ENCODE measurements at places on chromosomes 11 and 22. TPM values are rescaled to one million over a fixed set of nuclear protein-coding genes. Genes with fewer than 3 reads are reported as not detected.

Gene HTR3A
- not detected for polyA plus RNA-seq

DNA sequence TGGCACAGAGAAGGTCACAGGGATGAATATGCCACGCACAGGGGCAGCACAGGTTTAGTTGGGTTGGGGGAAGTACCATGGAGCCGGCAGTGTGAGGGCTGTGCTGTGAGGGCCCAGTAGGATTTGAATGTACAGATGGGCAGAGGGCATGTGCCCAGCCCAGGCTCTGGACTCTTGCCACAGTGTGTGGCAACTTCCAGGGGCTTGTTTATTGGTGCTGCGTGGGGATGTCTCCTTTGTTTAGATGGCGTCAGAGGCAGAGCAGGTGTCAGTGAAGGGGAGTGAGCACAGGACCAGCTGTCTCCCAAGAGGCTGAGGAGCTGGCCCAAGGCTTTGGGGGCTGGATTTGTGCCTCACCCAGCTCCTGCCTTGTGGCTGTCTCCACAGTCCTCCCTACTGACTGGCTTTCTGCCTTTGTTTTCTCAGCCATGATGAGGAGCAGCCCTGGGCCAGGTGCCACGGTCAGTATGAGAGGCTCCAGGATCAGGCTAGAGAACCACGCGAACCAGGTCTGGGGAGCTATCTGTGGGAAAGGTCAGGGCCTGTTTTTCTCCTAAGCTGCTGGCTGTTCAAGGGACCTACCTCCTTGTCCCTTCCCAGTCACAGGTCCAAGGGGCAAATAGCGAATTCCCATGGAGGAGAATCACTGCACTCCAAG is 21.9 kb downstream of the SUN2 start:
- DNase-seq = no peak

GRCh38 chr11:65637794-65638419 is at the start of gene SIPA1:
SIPA1 (plus strand) TSS chr11:65638101; CDS start chr11:65640922, 2,821 bp downstream.
- DNase-seq = peak; percentile 85

GRCh38 chr11:70077411-70078094 is 564 bp upstream of the ANO1 start:
- no peak for DNase-seq

Gene OR4C13
- not detected for polyA plus RNA-seq

- no peak for DNase-seq
Measured at GRCh38 chr11:119717839-119718534, 11.0 kb downstream of the NECTIN1 start.

Gene C11orf65
- polyA plus RNA-seq = 1.0 TPM

GRCh38 chr11:70506986-70507385 is 108.7 kb downstream of the CTTN start:
- no peak for DNase-seq

GRCh38 chr11:34916843-34917770 is 689 bp downstream of the PDHX start:
- peak; percentile 15 for DNase-seq

GRCh38 chr22:34370711-34371110 is 450.4 kb upstream of the LARGE1 start:
- no peak for DNase-seq

Gene DEPDC7
- polyA plus RNA-seq = 17.2 TPM

Gene ZP1
- 0.36 TPM for polyA plus RNA-seq

DNA sequence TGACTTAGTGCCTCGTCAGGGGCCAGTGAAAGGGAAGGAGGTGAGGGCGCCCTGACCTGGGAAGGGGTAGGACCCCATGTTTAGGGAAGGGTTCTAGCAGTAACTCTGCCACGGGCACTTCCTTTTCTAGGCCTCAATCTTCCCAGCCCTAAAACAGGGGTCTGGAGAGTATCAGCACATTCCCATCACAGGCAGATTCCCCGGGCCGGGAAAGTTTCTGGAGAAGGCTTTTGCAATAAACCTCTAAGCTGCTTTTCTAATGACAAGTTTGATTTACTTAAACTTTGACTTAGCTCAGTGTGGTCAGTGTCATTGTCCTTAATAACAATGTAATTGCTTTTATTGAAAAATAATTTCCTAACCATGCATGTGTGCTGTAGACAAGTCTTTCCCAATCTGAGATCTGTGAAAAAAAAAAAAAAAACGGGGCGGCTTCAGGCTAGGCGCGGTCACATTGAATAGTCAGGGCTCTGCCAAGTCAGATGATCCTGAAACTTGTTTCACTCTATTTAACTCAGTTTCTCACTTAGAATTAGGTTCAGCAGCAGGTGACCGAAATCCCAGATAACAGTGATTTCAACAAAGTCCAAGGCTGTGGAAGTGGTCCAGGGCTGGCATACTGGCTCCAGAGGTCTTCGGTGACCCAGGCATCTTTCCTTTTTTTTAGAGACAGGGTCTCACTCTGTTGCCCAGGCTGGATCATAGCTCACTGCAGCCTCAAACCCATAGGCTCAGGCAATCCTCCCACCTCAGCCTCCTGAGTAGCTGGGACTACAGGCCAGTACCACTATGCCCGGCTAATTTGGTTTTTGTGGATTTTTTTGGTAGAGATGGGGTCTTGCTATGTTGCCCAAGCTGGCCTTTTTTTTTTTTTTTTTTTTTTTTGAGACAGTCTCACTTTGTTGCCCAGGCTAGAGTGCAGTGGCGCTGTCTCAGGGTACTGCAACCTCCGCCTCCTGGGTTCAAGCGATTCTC is 19.5 kb upstream of the TAB1 start:
- no peak for DNase-seq

- no peak for DNase-seq
Measured at GRCh38 chr22:17641269-17641668, 2.7 kb downstream of the BCL2L13 start.

Gene IL18
- polyA plus RNA-seq = 0.68 TPM

Gene GAB4
- polyA plus RNA-seq = not detected

- no peak for DNase-seq
Measured at GRCh38 chr11:121610706-121611105, 157.9 kb upstream of the SORL1-AS1 start.

- no peak for DNase-seq
Measured at GRCh38 chr11:102527684-102528083, 2.9 kb downstream of the MMP7 start.

GRCh38 chr11:86695373-86695772 is 23.0 kb upstream of the ME3 start:
- DNase-seq = no peak
